ENCODE measurements at places on chromosomes 11 and 22. TPM values are rescaled to one million over a fixed set of nuclear protein-coding genes. Genes with fewer than 3 reads are reported as not detected.

Gene PRRG4
- 18.9 TPM for total RNA-seq

Gene RIMBP3C
- 0.13 TPM for total RNA-seq

Gene OMP
- 10.3 TPM for total RNA-seq

Gene DUSP18
- 16.3 TPM for total RNA-seq

Gene KCNE3
- 23.4 TPM for total RNA-seq

Gene OR2AG1
- not detected for total RNA-seq

Gene FIBIN
- total RNA-seq = 2.8 TPM

Gene CTSD
- total RNA-seq = 631 TPM

Gene PEX16
- total RNA-seq = 34.9 TPM

Gene NTM
- total RNA-seq = 7.7 TPM

All from mucosa of descending colon (tissue), 3 donors.